ENCODE measurements at places on chromosomes 4 and X. TPM values are rescaled to one million over a fixed set of nuclear protein-coding genes. Genes with fewer than 3 reads are reported as not detected.

The HHIP gene
- total RNA-seq, result 0.06 TPM

The AMER1 gene
- 3.4 TPM for total RNA-seq

The CTAG1A gene
- not detected for total RNA-seq

The PDLIM5 gene
- 125 TPM for total RNA-seq

The SPIN2A gene
- total RNA-seq, result 1.3 TPM

The NPY2R gene
- not detected for total RNA-seq

The H2BW2 gene
- total RNA-seq, result not detected

Measured in mesenteric fat pad (tissue), 1 donor.